Stimulated activated CD4-positive, alpha-beta T cell treated with anti-CD3 and anti-CD28 coated beads, Interleukin-1b, Interleukin-23, amount 100 ng/mL, for 1 hour (primary cell): ENCODE measurements at places on chromosomes 16 and 17.
A peak's percentile ranks its signal among the peaks of the same experiment; 100 is the strongest.

DNA sequence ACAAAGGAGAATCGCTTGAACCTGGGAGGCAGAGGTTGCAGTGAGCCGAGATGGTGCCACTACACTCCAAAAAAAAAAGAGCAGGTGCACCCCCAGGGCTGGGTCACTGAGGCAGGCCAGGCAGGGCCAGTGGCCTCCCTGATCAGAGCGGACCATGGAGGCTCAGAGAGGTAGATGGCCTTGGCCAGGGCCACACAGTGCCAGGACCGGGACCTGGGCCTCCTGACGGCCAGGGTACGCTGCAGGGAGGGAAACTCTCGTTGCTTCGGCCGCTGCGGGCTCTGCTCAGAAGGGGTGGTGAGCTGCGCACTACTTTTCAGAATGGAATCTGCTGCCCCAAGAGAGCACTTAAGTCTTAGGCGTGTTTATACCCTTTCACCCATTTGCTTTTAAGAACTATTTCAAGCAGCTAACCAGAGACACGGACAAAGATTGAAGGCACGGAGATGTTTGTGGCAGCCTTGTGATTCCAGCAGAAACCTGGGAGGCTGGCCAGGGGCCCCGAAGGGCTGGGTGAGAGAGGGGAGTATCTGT is 17.1 kb downstream of the MYO1C start:
- DNase-seq = no peak

GRCh38 chr17:6100146-6100545 is 30.0 kb downstream of the WSCD1 start:
- no peak for DNase-seq

- DNase-seq = no peak
These were observed 27.0 kb downstream of the PIGL start for GRCh38 chr17:16243801-16244567.

DNA sequence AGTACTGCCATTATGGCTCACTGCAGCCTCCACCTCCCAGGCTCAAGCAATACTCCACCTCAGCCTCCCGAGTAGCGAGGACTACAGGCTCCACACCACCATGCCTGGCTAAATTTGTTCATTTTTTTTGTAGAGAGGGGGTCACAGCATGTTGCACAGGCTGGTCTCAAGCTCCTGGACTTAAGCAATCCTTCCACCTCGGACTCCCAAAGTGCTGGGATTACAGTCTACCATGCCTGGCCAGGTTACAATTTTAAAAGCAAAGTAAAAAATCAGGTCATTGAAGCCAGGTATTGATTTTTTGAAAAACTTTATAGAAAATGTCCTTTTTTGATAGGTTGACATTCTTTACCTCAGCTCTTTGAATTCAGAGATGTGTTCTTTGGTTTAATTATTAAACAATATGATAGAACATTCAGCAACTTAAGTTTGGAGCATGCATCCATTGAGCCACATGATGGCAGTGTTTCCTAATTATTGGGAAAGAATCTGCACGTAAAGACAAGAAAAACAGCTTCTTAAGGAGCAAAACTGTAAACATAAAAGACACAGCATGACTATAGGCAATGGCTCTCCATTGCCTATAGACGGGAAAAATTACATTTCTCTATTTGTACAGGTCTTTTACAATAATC is 1.7 kb upstream of the SLC16A11 start:
- no peak for DNase-seq

DNA sequence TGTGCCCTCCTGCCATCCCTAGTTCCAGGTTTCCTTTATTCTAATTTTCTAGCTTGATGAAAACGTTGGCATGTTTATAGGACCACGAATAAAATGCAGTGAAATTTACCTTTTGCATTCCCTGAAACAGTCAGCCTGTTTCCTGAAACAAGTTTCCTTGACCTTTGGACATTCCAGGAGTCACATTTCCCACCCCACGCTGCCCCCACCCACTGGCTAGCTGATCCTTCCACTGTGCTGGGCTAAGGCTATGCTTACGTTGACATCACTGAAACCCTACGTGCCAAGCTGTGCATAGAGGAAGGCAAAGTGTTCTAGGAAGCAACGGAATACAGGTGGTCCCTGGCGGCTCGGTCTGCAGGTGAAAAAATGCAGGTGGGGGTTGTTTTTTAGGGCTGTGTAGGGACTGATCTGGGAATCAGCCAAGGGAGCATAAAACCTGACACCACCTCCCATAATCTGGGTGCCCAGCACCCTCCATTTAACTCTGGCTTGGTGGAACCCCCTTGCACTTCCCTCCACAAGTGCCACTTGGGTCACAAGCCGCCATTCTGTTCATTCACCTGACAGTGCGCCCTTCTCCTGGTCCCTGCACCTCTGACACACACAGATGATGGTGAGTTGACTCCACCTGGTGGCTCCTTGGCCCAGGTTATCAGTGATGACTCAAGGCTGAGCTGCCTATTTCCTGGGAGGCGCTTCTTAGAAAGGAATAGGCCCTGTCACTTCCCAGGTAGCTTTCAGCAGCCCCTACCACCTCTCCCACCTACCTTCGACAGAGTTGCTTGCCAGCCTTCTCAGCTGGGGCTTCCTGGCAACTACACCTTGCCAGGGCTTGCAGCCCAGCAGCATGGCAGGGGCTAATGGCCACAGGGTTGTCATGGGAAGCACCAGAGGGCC is 83.7 kb downstream of the N4BP1 start:
- DNase-seq = no peak

- DNase-seq = no peak
These were observed 105.3 kb downstream of the IRX5 start for GRCh38 chr16:55035956-55036355.

GRCh38 chr17:73142872-73143381 is 21.9 kb upstream of the SSTR2 start:
- DNase-seq = no peak

- no peak for DNase-seq
These were observed 27.4 kb downstream of the STH start for GRCh38 chr17:46026166-46027047.

DNA sequence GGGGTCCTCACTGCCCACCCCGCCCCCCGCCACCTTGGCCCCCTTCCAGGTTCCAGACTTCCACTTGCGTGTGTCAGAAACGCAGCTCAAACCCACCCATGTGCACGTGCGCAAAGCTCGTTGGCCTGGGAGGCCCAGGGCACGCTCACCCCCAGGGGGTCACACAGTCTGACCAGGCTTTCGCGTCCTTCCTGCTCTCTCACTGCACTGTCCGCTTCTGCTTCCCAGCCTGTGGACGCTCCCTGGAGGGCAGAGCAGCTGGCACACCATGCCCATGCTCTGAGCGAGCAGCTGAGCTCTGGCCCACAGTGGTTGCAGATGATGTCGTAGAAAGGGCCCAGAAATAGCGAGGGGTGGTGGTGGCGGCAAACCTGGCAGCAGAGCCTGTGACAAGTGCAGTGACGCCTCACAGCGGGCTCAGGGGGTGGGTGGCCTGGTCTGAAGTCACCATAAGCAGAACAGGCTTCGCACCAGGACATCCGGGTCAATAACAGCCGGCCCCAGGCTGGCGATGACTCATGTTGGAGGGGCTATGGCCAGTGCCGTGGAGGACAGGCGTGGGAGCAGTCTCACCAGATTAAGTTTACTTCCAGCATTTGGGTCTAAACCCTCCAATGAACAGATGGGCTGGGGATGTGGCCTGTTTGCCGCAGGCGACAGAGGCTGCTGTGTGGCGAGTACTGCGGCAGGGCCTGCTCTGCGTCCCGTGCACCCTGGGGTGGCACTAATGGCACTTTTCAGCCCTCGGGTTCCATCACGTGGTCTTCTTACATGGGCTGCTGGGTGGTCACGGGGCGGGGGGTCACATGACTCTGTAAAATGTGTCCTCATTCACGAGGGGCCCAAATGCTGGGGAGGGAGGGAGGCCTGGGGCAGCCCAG is 49.0 kb downstream of the NT5M start:
- DNase-seq = no peak

DNA sequence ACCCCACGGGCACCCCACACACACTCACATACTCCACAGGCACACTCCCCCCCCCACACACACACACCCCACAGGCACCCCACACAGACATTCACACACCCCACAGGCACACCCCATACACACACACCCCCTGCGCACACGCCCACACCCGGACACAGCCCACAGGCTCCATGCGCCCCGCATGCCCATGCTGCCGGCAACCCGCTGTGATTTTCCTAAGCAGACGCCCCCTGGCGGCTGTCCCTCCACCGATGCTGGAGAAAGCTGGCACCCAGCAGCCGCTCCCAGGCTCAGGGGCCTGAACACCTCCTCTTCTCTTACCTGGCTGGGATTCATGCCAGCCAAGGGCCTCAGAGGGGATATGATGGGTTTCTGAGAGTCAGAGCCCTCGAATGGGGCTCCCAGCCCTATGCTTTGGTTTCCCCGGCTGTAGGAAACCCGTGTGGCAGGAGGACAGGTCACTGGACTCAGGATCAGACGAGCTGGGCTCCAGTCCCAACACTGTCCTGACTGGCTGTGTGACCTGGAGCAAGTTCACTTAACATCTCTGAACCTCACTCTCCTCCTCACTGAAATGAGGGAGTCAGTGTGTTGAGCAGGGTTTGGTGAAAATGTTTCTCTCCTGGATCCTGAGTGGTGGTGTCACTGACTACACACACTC is 19.6 kb upstream of the TNFRSF13B start:
- peak; percentile 61 for DNase-seq

GRCh38 chr17:74532115-74532514 is 840 bp upstream of the CD300LB start:
- no peak for DNase-seq

GRCh38 chr17:65093930-65094329 is 37.4 kb upstream of the GNA13 start:
- DNase-seq = no peak

DNA sequence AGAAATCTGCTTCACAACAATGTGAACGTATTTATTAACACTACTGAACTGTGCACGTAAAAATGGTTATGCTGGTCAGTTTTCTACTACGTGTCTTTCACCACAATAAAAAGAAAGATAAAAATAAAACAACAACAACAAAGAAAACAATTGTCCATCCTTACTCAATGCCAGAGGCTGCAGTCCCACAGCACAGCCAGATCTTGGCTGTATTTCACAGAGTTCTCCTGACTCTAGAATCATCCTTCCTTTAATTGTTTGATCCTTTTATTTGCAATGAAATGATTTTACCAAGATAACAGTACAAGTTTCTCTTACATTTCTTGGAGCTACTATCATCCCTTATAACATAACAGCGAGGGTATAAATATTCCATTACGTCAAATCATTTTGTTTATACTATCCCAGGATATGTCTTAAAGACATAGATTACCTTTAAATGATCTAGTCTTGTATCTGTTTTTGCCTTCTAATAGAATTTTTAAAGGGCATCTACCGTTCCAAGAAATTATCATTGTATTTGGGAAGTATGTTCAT is 103.3 kb downstream of the SLC39A11 start:
- no peak for DNase-seq

GRCh38 chr17:4724650-4725049 is 6.6 kb upstream of the MED11 start:
- no peak for DNase-seq

GRCh38 chr16:72197545-72197944 is 25.6 kb upstream of the PMFBP1 start:
- no peak for DNase-seq

DNA sequence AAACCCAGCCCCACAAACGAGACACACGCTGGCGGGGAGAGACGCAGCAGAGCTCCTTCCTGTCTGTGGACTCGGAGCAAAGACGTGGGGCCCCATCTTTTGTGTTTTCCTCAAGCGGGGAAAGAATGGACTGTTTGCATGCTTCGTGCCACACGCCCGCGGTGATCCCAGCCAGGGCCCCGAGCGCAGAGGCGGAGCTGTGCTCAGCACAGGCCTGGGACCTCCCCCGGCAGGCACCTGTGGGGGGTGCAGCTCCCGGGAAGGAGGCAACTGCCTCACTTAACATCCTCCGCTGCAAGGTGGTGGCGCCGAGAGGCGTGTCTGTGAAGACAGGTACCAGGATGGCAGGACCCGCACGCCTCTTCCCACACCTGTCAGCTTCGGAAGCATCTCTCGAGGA is 19.1 kb downstream of the TRARG1 start:
- no peak for DNase-seq

GRCh38 chr17:50207315-50207714 is 5.9 kb upstream of the COL1A1 start:
- DNase-seq = no peak

GRCh38 chr17:44922746-44923470 is 7.6 kb upstream of the GFAP start:
- no peak for DNase-seq

DNA sequence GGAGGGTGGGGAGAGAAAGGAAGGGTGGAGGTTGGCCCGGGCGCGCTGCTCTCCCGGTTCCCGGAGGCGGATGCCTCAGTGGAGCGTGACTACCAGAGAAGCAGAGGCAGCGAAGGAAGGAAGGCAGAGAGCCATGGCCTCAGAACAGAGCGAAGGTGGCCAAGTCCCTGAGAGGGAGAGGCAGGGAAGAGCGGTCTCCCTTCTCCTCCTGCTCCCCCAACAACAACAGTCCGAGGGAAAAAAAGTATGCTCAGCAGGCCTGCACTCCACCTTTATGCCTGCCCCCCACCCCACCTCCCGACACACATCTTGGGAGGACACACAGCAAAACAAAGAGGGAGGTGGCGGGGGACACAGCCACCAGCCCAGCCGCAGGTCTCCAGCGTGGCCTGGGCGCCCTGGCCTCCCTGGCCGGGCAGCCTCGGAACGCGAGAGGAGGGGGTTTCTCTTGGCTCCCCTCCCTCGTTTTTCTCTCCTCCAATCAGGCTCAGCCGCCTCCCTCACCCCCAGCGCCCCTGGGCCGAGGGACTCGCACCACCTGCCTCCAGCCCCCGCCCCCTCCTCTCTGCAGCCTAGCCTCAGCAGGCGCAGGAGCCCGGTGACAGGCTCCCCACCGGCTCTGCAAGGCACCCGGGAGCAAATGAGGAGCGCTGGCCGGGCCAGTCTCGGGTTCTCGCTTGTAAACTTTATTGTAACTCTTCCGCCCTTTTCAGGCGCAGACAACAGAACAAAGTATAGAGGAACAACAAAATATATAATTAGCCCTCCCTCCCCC is 1.1 kb upstream of the HOXB7 start:
- DNase-seq = no peak

GRCh38 chr17:63675607-63676546 is 24.0 kb downstream of the LIMD2 start:
- DNase-seq = no peak
